ENCODE measurements at places on chromosomes 1 and 21.

DNA sequence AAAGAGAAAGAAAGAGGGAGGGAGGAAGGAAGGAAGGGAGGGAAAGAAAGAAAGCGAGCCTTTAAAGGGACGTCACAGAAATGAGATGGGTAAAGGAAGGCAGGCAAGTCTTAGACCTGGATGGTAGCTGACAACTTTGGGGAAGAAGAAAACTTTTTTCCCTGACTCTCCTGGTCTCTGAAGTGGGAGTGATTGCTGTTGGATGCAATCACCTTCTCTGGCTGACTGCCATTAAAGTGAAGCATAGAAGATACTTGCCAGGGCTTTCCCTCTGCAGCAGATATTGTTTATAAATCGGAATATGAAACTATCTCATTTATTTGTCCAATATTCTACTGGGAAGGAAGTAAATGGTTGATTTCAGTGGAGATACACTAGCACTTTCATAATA is 27.0 kb downstream of the VCAM1 start:
- DNase-seq = no peak

DNA sequence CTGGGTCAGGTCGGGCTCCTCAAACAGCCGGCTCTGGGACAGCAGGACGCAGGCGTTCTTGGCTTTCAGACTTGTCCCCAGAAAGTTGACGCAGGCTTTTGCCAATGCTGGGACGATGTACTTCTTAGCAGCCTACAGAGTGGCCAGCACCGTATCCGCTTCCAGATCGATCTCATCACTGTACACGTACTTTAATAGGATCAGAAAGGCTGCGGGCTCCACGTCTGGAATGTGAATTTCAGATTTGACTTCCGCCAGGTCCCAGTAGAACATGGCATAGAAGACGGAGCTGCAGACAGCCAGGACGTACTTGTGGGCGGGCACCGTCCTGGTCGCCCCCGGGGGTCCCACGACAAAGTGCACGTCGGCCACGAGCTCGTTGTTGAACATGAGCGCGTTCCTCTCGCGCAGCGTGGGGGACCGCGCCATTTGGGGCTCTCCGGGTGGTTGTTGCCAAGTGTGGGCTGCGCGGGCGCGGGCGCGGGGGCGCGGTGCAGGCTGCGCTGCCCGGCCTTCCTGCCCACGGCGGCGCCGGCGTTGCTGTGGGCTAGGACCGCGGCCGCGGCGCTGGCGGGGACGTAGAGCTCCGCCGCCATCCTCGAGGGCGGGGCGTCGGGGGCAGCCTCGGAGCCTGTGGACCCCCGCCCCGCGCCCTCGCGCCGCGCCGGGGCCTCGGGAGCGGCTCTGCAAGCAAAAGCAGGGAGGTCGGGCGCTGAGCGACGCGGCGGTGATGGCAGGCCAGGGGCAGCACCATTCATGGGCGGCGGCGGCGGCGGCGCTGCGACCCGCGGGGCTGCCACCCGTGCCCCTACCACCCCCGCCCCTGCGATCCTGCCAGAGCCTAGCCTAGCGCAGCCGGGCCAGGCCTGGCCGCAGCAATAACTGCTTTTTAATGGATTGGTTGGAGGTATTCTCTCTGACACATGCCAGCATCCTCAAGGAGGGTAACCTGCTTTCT is 10.6 kb downstream of the CNR2 start:
- DNase-seq = no peak

DNA sequence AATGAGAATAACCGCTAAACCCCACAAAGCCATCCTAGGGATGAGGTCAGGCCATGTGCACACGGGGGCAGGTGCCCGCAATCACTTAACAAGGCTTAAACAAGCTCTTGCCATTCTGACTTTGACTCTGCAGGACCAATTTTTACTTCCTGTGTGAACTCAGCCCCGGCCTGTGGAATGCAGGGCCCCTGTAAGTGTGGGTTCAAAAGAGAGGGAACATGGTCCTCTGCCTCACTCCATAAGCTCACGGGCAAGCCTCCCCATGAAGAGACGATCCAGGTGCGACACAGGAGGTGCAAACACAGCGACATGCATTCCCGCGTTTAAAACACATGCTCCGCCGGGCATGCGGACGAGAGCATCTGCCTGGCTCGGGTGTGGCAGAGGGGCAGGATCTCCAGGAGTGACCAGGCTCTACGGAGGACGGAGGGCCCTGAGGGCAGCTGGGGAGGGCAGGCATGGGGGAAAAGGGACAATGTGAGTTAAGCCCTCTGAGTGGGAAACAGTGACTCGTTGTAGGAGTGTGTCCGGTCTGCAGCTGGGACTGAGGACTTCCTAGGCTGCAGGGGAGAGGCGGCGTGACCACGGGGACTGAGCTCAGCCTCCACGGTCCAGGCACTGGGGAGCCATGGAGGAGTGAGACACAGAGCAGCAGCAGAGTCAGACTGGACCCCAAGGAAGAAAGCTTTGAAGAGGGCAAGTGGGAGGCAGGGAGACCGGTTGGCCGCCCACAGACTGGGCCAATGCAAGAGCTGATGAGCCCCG is 40.6 kb upstream of the AJAP1 start:
- no peak for DNase-seq

GRCh38 chr1:200453553-200453905 is 43.7 kb upstream of the ZNF281 start:
- no peak for DNase-seq

- DNase-seq = no peak
Measured at GRCh38 chr1:227557962-227558725, 5.2 kb upstream of the ZNF678 start.

DNA sequence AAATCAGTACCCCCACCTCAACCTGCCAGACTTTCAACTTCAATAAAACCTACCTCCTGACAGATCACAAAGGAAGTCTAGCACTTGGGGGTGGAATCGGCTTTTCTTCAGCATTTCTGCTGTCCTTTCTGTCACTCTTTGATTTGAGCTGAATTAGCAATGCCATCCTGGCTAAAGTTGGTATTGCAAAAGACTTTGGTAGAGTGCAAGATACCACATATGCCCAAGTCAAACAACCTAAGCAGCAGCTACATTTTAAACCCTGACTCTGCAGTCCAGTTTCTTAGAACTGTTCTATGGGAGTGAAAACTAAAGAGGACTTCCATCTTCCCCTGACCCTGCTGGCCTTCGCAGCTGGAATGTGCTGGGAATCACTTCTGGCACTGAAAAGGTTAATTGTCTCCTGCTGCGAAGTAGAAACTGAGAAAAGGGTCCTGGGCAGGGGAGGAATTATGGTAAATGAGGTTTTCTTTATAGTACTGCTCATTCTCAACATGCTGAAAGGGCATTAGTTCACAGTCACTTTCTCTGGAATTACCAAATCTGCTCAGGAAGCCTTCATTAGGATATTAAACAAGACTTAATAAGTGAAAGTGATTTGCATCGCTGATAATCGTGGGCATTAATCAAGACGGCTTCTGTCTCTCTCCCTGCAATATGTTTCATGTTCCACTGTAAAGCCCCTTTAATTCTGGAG is 126.2 kb upstream of the SMYD2 start:
- no peak for DNase-seq

DNA sequence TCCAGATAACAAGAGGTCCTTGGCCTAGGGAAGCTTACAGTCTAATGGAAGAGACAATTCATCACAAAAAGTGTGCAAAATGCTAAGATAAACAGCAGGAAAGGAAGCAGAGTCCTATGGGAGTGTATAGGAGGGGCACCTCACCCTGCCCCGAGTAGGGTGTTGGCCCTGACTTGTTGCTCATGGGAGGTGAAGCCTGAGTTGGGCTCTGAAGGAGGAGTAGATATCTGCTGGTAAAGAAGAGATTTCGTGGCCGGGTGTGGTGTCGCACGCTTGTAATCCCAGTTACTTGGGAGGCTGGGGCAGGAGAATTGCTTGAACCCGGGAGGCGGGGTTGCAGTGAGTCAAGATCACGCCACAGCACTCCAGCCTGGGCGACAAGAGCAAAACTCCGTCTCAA is 18.6 kb upstream of the GPR37L1 start:
- DNase-seq = no peak

DNA sequence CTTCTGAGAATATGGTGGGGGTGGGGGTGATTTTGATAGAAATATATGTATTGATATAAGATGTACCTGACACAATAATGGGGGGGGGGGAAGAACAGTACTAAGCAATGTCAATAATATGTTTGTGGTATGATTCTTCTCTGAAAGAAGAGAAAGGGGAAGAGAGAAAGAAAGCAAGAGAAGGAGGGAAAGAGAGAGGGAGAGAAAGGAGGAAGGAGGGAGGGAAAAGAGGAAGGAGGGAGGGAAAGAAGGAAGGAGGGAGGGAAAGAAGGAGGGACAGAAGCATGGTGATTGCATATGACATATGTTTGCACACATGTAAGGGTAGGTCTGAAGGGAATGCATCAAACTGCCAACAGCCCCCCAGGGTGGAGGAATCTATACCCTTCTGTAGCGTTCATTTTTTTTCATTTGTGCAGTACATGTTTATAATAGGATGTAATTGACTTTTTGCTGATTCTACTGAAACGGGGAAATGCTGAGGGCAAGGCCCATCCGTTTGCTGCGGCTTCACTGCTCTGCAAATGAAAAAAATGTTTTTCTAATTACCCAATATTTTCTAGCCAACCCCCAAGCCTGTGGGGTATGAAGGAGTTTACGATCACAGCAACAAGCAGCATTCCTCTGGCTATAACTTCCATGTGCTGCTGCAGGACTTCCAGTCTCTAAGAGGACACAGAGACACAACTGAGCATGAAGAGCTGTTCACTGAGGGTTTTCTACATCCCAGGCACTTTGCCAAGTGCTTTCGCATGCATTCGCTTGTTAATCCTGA is 119.3 kb upstream of the ZC3H12A start:
- DNase-seq = no peak

GRCh38 chr1:2865571-2866421 is 64.3 kb upstream of the TTC34 start:
- DNase-seq = no peak

GRCh38 chr1:150820730-150821512 is 12.9 kb upstream of the CTSK start:
- DNase-seq = no peak

All from stimulated activated CD8-positive, alpha-beta memory T cell treated with anti-CD3 and anti-CD28 coated beads, Interleukin-4, amount 100 ng/mL, for 1 hour (primary cell).